Pulmonary artery endothelial cell (primary cell): ENCODE measurements at places on chromosomes 1 and 21. TPM values are rescaled to one million over a fixed set of nuclear protein-coding genes. Genes with fewer than 3 reads are reported as not detected.

DNA sequence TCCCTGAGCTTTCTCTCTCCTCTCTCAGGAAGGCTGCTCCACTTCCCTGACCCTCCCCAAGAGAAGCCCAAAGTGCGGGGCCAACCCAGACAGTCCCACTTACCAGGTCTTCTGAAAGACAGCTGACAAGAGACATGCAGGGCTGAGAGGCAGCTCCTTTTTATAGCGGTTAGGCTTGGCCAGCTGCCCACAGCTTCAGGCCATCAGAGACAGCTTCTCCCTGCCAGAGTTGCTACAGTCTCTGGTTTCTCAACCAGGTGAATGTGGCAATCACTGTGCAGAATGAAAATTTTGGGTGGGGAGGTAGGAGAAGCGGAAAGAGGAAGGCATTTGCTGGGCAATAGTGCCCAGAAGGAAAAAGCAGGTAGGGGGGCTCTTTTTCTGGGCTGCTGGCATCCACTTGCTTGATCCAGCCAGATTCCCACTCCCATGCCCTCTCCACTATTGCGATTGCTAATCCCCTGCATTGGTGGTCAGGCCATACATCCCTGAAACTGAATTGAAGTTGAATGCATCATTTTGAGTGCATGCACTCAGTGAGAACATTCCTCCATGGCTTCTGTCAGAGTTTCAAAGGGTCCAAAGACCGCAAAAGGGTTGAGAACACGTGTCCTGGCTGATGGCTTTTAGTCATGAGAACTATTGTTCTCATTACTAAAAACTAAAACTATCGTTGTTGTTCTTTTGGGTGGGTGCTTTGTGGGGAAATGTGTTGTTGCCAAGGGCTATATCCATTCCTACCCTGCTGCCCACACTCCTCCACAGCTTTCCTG is at the start of gene S100A8:
S100A8 (minus strand) TSS at position 136 of the 773 bp plus-strand sequence. CDS start 538 bp downstream, outside the sequence.
- no peak for DNase-seq

- DNase-seq = no peak
Measured at GRCh38 chr1:107228704-107229371, 88.0 kb downstream of the NTNG1 start.

The NCAM2 gene
- total RNA-seq = 0.11 and 0.40 TPM in 2 replicates

- DNase-seq = no peak
Measured at GRCh38 chr1:178704833-178705232, 20.2 kb upstream of the RALGPS2 start.

DNA sequence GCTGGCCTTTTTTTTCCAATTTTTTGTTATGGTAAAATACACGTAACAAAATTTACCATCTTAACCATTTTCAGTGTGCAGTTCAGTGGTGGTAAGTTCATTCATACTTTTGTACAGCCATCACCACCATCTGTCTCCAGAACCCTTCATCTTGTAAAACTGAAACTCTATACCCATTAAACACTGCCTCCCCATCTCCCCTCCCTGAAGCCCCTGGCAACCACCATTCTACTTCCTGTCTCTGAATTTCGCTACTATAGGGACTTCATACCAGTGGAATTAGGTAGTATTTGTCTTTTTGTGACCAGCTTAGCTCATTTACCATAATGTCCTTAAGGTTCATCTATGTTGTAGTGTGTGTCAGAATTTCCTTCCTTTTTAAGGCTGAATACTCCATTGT is 8.7 kb downstream of the PKNOX1 start:
- DNase-seq = no peak

DNA sequence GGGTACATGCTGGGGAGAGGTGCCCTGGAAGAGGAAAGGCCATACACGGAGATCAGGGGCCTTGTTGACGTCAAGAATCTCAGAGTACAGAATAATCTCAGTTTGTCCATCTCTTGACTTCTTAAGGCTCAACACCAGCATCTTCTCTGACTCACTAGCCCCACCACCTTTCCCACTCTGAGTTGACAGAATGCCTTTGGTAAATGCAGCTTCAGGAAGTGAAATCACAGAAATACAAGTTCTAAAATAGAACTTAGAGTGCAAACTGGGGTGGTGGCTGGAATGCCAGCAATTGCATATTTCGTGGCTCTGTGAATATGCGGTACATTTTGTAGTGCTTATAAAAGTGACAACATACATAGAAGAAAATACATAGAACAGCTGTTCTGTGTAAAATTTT is 1.6 kb downstream of the COG2 start:
- no peak for DNase-seq

The SMPDL3B gene
- total RNA-seq = 0.26 and 0.39 TPM in 2 replicates

The IGSF3 gene
- 0.33 and 0.60 TPM in 2 replicates for total RNA-seq

DNA sequence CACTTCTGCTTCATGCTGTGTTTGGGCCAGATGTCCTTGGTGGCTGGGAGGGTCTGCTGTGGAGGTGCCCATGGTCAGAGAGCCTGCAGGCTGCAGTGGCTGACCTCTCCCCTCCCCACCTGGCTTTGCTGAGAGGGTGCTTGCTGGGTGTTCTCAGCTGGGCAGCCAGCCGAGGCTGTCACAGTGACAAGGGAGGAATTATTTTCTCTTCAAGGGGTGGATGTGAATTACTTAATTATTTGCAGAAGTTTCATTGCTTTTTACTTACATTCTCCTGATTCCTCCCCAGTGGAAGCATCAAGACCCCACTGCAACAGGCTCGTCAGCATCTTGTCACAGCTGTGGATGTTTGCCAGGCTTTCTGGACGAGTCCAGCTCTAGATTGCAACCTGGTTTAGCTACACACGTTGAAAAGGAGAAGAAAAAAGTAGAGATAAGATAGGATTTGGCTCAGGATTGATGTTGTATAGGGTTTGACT is 70.3 kb downstream of the GALNT2 start:
- no peak for DNase-seq
